ENCODE measurements at places on chromosomes 4 and X. TPM values are rescaled to one million over a fixed set of nuclear protein-coding genes. Genes with fewer than 3 reads are reported as not detected.

GRCh38 chr4:146520896-146521540 lies 722 bp downstream of the SLC10A7 start:
- DNase-seq: no peak

DNA sequence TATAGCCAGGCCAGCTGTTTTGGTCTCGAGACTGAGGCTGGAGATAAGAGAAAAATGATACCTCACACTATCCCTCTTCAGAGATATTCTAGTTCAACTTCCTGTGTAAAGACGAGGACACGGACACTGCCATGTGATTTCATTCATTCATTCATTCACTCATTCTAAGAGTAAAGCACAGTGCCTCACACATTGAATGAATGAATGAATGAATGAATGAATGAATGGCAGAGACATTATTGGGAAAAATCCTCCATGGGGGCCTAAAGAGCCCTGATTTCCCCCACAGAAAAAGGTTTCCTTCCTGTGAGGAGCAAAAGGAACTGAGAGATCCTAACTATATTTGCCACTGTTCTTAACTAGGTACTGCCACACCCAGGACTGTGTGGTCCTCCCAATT lies 183.4 kb upstream of the MAP3K15 start:
- no peak for DNase-seq

DNA sequence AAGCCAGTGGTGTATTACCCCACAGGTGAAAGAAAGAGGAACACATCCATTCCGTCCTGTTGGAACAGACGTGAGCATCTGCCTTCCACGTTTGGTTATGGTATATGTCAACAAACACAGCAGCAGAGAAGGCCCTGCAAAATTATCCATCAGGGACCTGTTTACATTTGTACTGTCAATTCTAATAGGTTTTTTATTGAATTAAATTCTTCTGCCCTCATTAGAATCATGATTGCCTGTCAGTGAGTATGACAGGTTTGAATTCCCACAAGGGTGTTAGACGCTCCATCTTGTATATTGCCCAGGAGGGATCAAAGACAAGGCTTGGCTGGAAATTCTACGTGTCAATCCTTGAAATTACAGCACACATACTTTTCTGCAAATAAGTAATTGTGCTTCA lies 339.9 kb upstream of the NOCT start:
- DNase-seq: no peak

GRCh38 chrX:31555506-31555905 lies 483.7 kb upstream of the FTHL17 start:
- no peak for DNase-seq

- no peak for DNase-seq
These were observed 162.0 kb upstream of the ATP6AP2 start for GRCh38 chrX:40418813-40419195.

Gene HTRA3
- 1.2 TPM for total RNA-seq

DNA sequence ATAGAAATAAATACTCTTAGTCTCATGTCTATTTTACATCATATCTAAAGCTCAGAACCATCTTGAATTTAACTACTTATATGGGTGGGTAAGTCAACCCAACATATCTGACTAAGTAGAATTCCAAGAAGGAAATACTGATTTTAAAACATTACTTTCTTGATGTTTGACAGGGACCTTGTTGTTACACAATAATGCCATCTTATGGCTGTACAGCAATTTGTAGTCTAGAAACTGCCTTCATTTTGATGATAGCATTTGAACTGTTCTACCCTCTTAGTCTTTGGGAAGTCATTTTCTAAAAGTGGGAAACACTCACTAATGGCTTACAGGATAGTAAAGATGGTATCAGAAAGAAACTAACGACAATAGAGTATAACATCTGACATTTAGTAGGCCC lies 929.5 kb downstream of the DMD start:
- no peak for DNase-seq

DNA sequence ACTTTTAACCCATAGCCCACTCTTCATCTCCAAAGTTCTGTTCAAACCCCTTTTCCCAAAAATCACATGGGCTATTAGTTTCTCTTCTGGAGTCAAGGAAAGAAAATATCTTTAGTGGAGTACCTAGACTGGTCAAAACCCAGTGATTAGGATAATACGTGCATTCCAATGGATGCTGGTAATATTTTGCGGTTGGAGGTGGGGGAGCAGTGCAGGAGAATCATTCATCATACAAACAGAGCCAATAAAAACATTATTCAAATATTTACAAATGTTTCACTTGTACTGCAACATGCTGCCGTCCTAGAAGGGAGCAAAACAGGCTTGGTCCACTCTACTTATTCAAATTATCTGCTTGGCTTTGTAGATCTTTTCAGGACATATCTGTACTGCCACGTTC lies 57.2 kb upstream of the RAB9B start:
- no peak for DNase-seq

Gene TMEM150C
- total RNA-seq: 90.0 TPM

- DNase-seq: no peak
These were observed 377.9 kb upstream of the EMCN start for GRCh38 chr4:100895556-100896197.

GRCh38 chr4:162274354-162274753 lies 110.6 kb upstream of the FSTL5 start:
- no peak for DNase-seq

Gene MAGEB6
- not detected for total RNA-seq
